ENCODE measurements at places on chromosomes 5 and 9.

GRCh38 chr5:160539431-160539830, 117.8 kb downstream of the PTTG1 start:
- no peak for DNase-seq

- DNase-seq: no peak
Measured at GRCh38 chr5:112196584-112196983, 222.5 kb downstream of the EPB41L4A start.

DNA sequence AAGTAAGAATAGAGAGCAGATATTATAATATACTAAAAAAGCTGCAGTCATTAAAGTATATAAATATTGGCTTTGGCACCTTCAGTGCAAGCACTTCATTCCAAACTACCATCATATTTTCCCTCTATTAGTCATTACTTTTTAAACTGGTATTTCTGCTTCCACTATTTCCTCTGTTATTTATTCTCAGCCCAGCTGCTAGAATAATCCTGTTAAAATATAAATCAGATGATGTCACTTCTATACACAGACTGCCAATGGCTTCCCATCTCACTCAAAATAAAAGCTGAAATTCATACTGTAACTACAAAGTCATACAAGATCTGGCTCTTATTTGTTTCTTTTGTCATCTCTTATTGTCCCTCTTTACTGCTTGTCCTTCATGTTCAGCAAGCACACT, 432.9 kb downstream of the TLE4 start:
- DNase-seq: no peak

DNA sequence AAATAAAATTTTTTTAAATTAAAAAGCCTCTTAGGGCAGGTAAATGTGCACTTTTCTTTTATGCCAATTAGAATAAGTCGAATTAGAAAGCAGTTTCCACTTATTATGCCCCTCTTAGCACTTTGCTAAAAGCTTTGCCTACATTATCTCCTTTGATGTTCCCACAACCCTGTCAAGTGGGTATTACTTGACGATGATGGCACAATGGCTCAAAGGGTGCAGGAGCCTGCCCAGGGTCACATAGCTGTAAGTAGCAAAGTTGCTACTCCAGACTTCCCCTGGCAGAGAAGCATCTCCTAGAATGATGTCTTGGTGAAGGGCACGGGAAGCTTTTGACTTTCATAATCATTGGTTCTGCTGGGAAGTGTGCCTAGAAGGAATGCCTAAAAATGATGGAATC, 18.4 kb upstream of the IQGAP2 start:
- DNase-seq: no peak

DNA sequence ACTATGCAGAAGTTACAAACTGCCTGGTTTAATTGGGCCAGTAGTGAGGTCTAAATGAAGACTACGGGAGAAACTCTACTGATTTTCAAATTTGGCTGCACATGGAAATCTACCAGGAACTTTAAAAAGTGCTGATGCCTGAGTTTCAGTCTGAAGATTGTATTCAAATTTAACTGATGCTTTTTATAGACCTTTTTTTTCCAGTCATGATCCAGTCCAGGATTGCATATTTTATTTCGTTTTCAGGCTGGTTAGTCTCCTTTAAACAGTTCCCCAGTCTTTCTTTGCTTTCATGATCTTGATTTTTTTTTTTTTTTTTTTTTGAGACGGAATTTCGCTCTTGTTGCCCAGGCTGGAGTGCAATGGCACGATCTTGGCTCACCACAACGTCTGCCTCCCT, 23.7 kb upstream of the SPZ1 start:
- DNase-seq: no peak

DNA sequence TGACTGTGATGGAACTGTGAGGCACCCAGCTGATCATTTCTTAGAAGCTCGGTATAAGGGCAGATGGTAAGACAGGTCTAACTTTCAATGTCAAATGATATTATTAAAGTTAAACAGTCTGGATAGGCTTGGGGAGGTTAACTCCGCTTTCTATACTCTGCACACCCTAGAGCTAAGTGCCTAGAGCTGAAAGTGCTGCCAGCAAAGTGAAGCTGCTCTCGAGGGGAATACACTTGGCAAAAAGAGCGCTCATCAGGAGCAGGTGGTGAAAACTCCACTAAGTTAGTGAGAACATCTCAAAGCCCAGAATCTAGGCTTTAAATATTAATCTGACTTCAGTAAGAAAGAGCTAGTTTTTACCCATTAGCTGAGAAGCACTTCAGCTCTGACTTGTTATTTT, 349.6 kb upstream of the SLC30A5 start:
- DNase-seq: no peak

GRCh38 chr5:17879276-17879675, 245.0 kb downstream of the TAF11L14 start:
- DNase-seq: no peak

- DNase-seq: no peak
Measured at GRCh38 chr9:94675008-94675881, 35.9 kb upstream of the FBP1 start.

DNA sequence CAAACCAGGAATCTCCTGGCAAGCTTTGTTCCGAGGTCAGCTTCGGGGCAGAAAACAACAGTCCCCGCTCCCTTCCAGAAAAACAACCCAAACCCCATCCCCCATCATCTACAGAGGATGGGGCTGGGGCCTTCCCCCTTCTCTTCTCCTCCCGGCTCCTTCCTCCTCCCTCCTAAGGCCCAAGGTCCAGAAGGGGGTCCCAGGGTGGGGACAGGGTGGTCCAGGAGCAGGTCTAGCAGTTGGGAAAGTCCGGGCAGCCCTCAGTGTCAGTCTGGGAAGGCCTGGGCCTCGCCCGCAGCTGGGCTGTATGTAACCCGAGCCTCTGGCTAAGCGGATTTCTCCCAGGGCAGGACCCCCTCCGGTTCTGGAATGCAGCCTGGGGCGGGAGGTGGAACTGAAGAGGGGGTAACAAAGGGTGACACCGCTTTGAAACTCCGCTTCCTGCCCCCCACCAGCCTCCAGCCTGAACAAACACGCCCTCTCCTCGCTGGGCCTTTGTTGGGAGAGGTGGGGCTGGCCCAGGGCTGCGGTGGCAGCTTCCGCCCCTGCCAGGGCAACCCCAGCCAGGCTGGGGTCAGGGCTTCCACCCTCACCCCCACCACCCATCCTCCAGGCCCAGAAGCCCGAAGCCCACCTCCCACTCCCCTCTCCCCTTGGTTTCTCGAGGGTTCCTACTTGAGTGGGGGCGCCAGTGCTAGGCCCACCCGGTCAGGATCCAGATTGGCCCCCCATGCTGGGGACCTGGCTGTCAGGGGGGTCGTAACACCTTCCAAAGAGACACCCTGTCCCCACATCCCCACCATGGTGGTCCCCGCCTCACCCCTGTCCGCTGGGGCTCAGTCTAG, 63.5 kb downstream of the C9orf50 start:
- DNase-seq: no peak

DNA sequence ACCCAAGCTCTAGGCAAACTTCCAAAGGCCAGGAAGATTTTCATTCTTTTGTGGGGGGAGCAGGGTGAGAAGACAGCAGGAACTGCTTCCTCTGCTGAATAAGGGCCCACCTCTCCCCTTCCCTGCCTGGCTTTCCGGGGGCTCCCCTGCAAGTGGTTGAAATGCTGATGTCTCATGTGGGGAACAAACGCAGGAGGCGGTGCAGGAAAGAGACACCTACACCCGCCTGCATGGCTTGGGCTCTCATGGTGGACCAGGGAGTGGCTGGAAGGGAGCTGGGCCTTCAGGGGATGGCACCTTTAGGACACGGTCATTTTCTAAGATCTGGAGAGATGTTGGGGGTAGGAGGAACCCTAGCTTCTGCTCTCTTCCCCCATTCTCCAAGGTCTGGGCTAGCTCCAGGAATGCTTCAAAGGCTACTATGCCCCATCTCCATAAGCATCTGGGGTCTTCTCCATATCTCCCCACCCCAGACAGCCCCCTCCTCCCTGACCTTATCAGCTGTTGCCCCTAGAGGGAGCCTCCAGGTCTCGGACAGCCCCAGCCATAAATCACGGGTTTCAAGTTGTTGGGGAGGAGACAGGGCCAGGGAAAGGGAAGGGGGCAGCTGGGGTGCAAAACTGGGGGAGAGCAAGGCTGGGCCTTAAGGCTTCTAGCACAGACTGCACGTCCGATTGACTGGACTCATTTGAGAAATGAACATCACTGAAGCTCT, 76.6 kb downstream of the PSD2 start:
- DNase-seq: no peak

GRCh38 chr9:28365020-28365640, 791.8 kb upstream of the C9orf72 start:
- no peak for DNase-seq

- no peak for DNase-seq
Measured at GRCh38 chr5:179873588-179874110, 15.0 kb upstream of the MRNIP start.

DNA sequence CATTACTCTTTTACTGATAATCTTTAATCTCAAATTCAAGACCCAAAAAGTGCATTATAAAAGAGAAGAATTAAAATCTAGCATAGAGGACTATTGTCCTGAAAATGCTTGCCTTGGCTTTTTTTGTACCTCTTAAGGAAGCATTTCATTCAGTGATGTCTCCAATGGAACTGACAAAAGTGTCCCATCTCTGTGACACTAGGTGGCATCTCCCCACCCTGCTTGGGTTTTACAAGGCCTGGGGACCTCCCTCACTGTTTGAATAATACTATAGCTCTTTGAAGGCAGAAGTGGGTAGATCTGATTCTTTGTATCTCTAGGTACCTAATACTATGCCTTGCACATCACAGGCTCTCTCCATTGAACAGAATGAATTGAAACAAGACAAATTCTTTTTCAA, 180.6 kb downstream of the EPB41L4A start:
- no peak for DNase-seq

- no peak for DNase-seq
Measured at GRCh38 chr5:179959641-179960040, 51.9 kb upstream of the TBC1D9B start.

DNA sequence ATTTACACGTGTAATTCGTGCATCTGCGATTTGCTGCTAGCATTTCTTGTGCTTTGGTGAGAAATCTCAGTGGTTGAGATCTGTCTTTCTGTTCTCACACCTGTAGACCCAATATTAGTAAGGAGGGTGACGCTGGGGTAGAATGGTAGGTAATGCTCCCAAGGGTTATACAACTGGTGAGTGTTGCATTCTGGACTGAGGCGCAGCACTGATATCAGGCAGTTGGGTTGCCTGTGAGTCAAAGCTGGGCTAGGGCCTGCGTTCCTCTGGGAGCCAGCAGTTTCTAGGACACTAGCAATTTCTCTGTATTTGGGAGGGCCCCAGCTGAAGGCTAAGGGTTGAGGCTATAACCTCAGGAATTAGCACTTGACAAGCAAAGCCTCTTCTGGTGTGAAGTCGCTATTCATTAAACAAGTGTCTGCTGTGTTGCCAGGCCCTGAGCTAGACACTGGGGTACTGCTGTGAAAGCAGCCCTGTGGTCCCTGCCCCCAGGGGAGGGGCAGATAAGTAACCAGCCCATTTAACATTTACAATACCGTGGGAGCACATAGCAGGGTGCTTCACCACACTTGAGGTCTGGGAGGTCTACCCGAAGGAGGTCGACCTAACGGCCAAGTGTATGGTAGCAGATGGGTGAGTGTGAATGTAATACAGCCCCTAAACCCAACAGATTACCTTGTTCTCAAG, 28.7 kb downstream of the LARP1 start:
- DNase-seq: no peak

DNA sequence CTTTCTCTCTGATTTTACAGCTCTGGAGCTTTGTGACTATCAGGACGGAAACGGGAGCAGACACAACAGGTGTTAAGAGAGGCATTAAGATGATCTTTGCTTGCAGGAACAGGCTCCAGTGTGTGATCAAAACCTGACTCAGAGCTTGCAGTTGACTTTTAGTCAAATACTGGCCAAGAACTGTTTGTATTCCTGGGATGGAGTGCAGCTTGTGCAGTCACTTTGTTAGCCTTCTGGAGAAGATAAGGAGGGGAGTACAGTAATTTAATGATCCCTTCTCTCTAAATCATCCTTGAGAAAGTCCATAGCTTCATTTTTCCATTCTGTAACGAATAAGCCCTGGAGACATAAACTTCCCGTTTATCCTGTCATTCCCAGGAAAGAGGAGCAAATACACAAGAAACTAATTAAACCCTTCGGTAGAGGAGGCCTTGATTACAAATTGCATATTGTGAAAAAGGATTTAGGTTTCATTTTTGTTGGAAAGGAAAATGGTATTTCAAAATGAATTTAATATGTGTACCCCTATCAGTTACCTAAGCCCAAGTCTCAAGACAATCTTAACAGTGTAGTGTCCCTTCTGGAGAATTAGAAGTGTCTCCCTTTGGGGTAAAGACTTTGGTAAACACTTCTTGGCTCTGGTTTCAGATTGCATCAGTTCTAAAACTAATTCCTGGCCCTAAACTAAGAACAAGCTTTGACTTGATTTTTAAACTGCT, 3.1 kb upstream of the STOM start:
- DNase-seq: no peak

DNA sequence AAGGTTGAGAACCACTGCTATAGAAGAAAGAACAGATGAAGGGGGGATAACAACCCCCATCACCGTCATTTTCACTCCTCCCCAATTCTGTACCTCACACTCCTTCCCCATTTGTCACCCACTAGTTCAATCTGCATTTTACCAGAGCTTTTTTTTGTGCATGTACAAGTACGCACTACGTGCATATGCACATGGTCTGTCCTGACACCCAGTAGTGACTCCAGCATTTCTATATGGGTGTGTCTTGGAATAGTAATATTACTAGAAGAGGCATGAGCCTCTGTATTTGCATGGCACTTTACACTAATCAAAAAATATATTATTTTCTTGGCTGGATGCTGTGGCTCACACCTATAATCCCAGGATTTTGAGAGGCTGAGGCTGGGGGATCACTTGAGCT, 38.7 kb downstream of the NIM1K start:
- no peak for DNase-seq

DNA sequence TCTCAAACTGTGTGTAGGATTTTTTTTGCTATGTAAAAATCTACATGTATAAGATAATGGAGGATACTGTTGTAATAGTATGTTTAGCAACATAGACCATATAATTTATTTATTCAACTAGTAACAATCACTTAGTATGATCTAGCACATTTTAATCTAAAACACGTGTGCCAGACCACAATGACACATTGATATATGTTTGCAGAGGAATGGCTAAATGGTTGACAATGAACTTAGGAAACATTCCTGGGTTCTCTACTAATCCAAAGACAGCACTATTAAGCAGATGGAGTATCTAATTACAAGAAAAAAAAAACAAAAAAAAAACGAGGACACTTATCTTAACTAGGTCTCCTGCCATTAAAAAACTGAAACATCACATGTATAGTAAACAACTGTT, 261.7 kb upstream of the PAPPA start:
- no peak for DNase-seq

GRCh38 chr9:134463280-134463679, 137.0 kb downstream of the RXRA start:
- no peak for DNase-seq

DNA sequence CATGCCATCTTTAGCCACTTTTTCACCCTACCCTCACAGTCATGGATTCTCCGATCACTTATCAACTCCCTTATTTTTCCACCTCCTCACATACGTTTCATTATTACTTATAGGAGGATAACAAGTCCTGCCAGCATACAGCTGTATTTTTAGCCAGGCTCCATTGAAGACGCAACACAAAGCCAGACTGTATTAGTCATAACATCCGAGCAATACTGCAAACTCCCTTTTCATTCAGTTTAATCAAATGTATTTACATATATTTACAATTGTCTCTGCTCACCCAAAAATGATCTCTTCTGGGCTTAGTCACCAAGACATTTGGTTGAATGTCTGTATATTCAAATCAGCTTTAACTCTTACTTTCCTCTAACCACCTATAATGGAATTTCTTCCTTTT, 126.4 kb upstream of the PRLR start:
- no peak for DNase-seq

GRCh38 chr5:143514616-143515335, 111.3 kb upstream of the NR3C1 start:
- DNase-seq: no peak

Measured in activated CD8-positive, alpha-beta memory T cell treated with anti-CD3 and anti-CD28 coated beads for 1 hour (primary cell).